ENCODE measurements at places on chromosomes 12 and 14.
A peak's percentile ranks its signal among the peaks of the same experiment; 100 is the strongest.

- peak; percentile 22 for DNase-seq
Measured at GRCh38 chr12:76698966-76699365, 64.9 kb upstream of the ZDHHC17 start.

- peak; percentile 80 for DNase-seq
Measured at GRCh38 chr14:103103461-103104388, 9.2 kb downstream of the EXOC3L4 start.

- DNase-seq: peak; percentile 80
Measured at GRCh38 chr12:53213348-53213747, 6.3 kb upstream of the ITGB7 start.

DNA sequence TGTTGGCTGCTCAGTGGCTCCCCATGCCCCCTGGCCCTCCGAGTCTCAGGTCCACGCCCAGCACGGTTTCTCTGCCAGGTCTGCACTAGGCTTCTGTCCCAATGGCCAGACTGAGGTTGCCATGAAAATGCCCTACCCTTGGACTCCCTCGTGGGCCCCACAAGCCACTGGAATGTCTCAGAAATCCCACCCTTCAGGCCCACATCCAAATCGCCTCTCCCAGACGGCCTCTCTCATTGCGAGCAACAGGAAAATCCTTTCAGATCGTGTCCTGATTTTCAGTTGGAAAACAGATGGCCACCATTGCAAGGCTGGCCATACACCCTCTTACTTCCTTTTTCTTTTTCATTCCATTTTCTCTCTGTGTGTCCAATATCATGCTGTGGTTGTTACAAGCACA, 77.3 kb downstream of the IRF2BPL start:
- DNase-seq: no peak

DNA sequence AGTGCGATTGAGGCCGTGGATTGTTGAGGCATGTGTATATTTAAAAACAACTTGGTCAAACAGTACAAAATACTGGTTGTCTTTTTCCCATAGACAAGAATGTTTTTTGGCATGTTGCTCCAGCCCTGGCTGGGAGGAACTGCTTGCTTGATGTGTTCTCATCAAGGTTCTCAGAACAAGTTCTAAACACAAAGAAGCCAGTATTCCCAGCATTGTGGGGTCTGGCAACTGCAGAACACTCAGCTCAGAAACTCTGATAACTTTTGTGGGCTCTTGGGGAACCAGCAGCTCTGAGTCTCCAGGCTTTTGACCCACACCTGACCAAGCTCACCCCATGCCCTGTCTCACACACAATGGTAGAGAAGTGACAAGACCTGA, 27.1 kb upstream of the DICER1 start:
- no peak for DNase-seq

DNA sequence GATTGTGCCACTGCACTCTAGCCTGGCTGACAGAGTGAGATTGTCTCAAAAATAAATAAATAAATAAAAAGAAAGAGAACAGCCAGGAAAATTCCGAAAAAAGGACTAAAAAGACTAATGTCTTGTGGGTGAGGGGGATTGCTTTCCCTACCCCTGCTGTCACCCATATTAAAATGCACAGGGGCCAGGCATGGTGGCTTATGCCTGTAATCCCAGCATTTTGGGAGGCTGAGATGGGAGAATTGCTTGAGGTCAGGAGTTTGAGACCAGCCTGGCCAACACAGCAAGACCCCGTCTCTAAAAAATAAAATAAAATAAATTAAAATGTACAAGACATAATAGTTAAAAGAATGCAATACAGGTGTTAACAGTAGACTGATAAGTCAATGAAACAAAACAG, 6.1 kb downstream of the DHRS1 start:
- no peak for DNase-seq

GRCh38 chr14:99516156-99516870, 35.1 kb downstream of the CCNK start:
- DNase-seq: no peak

DNA sequence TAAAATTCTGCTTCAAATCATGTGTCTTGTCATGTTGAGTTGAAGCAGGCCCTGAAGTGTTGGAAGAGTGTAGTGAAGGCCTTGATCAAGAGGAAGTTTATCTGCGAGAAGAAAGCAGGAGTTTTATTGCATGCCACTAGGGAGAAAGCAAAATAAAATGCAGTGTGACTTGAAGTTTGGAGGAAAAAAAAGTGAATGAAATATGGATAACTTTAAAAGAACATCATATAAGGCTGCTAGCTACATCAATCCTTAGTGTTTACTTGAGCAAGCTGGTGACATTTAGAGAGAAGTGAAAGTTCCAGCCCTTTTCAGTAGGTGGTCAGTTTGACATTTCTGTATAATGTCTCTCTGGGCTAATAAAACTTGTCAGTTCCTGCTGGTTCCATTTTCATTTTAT, 841.1 kb downstream of the TMTC2 start:
- DNase-seq: no peak

GRCh38 chr14:90551733-90552464, 155.1 kb downstream of the CALM1 start:
- no peak for DNase-seq

- no peak for DNase-seq
Measured at GRCh38 chr12:130070126-130070611, 92.1 kb upstream of the FZD10 start.

- DNase-seq: no peak
Measured at GRCh38 chr12:132077322-132078100, 66.6 kb downstream of the DDX51 start.

- DNase-seq: no peak
Measured at GRCh38 chr12:130425698-130426245, 88.1 kb downstream of the PIWIL1 start.

GRCh38 chr14:94485944-94486841, 10.2 kb upstream of the SERPINA9 start:
- peak; percentile 29 for DNase-seq

GRCh38 chr14:91839749-91840148, 27.6 kb downstream of the TC2N start:
- DNase-seq: no peak

- DNase-seq: no peak
Measured at GRCh38 chr14:57323721-57324120, 55.0 kb downstream of the AP5M1 start.

DNA sequence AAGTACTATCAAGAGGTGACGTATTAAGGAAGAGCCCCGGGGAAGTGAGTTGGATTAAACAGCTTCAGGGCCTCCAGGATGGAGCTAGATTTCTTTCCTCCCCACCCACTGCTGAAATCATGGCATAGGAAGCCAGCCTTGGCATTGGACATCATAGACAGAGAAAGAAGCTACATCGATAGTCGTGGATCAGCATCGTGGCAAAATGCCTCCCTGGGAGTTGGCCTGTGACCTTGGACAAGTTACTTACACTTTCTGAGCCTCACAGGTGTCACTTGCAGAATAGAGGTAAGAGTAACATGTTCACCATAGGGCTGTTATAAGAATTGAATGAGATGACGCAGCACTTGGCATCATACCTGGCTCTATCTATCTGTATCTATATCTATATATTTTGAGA, 5.9 kb downstream of the ANKRD33 start:
- no peak for DNase-seq

GRCh38 chr12:6372403-6373003, 2.9 kb downstream of the SCNN1A start:
- peak; percentile 17 for DNase-seq

DNA sequence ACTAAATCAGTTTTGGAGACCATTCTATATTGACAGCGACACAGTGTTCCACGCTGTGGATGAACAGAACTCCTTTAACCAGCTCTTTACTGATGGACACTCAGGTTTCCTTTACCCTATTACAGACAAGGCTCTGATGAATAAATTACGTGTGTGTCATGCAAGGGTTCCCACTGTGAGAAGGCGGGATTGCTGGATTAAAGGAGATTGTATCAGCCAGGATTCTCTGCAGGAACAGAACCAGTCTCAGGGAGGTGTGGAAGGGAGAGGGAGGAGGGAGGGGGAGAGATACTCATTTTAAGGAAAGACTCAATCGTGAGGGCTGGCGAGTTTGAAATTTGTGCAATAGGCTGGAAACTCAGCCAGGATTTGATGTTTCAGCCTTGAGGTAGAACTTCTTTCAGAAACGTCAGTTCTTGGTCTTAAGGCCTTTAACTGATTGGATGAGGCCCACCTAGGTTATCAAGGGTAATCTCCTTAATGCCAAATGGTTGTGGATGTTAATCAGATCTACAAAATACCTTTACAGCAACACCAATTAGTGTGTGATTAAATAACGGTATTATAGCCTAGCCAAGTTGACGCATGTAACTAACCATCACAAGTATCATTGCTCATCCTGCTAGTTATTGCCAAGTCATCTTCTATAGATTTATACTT, 104.0 kb downstream of the GCH1 start:
- no peak for DNase-seq

- DNase-seq: peak; percentile 80
Measured at GRCh38 chr12:3698218-3698974, 54.5 kb downstream of the CRACR2A start.

- DNase-seq: peak; percentile 61
Measured at GRCh38 chr12:96225044-96225855, 31.1 kb downstream of the ELK3 start.

GRCh38 chr12:90965204-90965603, 10.2 kb upstream of the CCER1 start:
- no peak for DNase-seq

GRCh38 chr14:77325746-77326094, 4.9 kb downstream of the GSTZ1 start:
- no peak for DNase-seq

- no peak for DNase-seq
Measured at GRCh38 chr12:9634177-9634803, 26.6 kb upstream of the KLRB1 start.

DNA sequence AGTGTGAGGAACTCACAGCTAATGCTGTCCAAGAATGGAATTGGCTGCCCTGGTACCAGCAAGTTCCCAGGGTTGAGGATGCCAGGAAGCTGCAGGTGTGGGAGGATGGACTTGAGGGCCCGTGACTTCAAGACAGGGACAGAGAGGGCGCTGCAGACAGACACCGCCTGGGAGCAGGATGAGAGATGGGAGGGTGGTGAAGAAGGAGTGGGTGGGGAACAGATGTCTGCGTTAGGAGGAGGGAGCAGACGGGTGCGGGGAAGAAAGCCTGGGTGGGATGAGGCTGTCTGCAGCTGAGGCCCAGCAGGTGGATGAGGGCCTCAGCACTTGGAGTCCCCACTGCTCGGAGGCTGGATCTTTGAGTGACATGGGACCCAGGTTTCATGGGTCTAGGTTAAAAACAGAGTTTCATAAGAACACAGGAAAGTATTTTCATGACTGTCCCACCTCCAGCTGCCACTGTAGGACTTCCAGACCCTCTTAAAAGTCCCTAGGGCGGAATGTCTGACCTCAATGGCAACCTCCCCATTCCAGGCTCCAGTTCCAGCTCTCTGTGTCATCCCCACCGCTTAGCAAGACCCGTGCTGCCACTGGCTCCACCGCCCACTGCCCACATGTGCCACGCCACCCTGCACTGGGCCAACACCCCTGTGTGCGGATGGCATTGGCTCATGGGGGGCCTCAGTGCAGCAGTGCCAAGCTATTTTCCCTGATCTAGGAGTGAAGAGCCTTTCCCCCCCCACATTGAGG, 70.3 kb upstream of the SCN8A start:
- no peak for DNase-seq

- no peak for DNase-seq
Measured at GRCh38 chr12:58841058-58841798, 79.1 kb downstream of the LRIG3 start.

DNA sequence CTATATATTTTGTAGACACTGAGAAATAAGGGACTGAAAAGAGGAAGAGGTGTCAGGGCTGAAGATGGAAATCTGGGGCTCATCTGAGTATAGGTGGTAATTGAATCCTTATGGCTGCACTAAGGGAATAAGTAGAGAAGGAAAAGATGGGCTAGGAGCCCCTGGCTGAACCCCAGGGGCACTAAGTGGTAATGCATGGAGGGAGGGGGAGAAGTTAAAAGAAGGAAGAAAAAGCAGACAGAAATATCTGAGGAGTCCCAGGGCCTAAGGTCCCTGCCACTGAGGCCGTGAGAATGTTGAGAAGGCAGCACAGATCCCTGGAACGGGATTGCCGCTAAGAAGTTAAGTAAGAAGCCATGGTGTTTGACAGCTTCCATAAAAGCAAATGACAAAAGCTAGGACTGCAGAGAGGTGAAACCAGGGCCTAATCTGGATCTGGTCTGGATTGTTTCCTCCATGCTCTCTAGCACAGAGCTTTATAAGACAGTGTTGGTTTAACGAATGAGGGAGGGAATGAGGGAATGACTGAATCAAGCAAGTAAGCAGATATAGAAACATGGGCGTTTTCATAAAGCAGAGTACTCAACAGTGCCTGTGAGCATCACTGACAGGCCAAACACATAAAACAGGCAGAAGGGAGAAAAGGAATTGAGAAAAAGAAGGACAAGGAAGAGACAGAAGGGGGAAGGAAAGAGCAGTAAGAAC, 92.9 kb downstream of the HMGA2 start:
- no peak for DNase-seq

GRCh38 chr14:34368971-34369647, 92.9 kb downstream of the SPTSSA start:
- DNase-seq: no peak

DNA sequence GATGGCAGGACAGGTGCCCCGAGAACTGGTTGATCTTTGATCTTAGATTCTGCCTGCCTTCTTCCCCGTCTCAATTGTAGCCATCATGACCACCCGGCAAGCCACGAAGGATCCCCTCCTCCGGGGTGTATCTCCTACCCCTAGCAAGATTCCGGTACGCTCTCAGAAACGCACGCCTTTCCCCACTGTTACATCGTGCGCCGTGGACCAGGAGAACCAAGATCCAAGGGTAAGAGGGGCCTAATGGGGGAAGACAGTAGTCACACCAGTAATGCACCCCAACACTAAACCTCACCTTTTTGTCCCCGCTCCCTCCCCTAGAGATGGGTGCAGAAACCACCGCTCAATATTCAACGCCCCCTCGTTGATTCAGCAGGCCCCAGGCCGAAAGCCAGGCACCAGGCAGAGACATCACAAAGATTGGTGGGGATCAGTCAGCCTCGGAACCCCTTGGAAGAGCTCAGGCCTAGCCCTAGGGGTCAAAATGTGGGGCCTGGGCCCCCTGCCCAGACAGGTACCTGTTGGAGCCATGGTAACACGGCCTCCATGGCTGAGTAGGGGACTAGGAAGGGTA, 556 bp downstream of the TROAP start:
- DNase-seq: no peak

DNA sequence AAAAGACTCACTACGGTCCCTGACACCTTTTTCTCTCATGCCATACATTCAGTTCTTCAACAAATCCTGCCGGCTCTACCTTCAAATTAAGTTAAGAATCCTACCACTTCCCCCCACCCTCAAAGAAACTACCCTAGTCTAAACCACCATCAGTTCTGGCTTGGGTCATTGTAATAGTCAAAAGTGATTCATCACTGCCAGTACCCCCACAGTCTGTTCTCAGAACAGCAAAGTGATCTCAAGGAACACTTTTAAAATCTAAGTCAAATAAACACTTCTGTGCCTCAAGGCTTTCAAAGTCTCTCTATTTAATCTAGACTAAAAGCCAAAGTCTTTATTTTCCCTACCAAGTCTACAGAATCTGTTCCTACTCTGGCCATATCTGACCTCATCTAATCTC, 12.0 kb upstream of the FAM234B start:
- no peak for DNase-seq

GRCh38 chr12:52486166-52487105, 6.6 kb downstream of the KRT6A start:
- DNase-seq: no peak

GRCh38 chr12:12025799-12026386, 44.8 kb upstream of the BCL2L14 start:
- DNase-seq: no peak

All from COR-L47 (cell line).